ENCODE measurements at places on chromosomes 6 and 20. TPM values are rescaled to one million over a fixed set of nuclear protein-coding genes. Genes with fewer than 3 reads are reported as not detected.

Gene COL19A1
- total RNA-seq: 0.15 TPM

Gene REM1
- 3.9 TPM for total RNA-seq

Gene RSPO3
- total RNA-seq: 5.9 TPM

Gene DEFB123
- total RNA-seq: not detected

Gene UNC5CL
- total RNA-seq: 2.0 TPM

Gene PARD6B
- total RNA-seq: 13.4 TPM

Gene PLCB4
- total RNA-seq: 13.0 TPM

Gene EYA4
- total RNA-seq: 0.44 TPM

Gene ELOVL4
- total RNA-seq: 0.64 TPM

Gene SYCP2
- 12.5 TPM for total RNA-seq

Gene WFDC12
- not detected for total RNA-seq

Gene XKR7
- not detected for total RNA-seq

Gene SIGLEC1
- 32.0 TPM for total RNA-seq

Gene CYP39A1
- 6.9 TPM for total RNA-seq

Gene DBNDD2
- 32.2 TPM for total RNA-seq

Gene FABP7
- 3.6 TPM for total RNA-seq

Gene MTO1
- total RNA-seq: 34.4 TPM

Gene TSPO2
- total RNA-seq: not detected

Gene TGM3
- not detected for total RNA-seq

Gene HLA-DQA1
- 15.0 TPM for total RNA-seq

Gene ETV7
- 0.80 TPM for total RNA-seq

Gene EDN1
- 36.8 TPM for total RNA-seq

Gene HLA-DQA2
- 0.48 TPM for total RNA-seq

Measured in breast epithelium (tissue), 4 donors.